ENCODE measurements at places on chromosomes 5 and 9. TPM values are rescaled to one million over a fixed set of nuclear protein-coding genes. Genes with fewer than 3 reads are reported as not detected.
A peak's percentile ranks its signal among the peaks of the same experiment; 100 is the strongest.

The TEX48 gene
- not detected for total RNA-seq

The ANXA1 gene
- total RNA-seq = 803 TPM

The PCDHAC1 gene
- 0.29 TPM for total RNA-seq

The FAM78A gene
- 0.59 TPM for total RNA-seq

The ALAD gene
- total RNA-seq = 26.8 TPM

The MYMK gene
- total RNA-seq = not detected

- H3K27ac ChIP-seq = no peak overlapping the region
- DNase-seq = no peak
- H3K4me1 ChIP-seq = peaks cover 20% of the 10 kb centered on the region
These were observed 6.2 kb downstream of the GZMK start for GRCh38 chr5:55030220-55030619.

GRCh38 chr5:2901096-2901495 is 149.6 kb upstream of the IRX2 start:
- DNase-seq = peak; percentile 62
- no peaks in the 10 kb centered on the region for H3K36me3 ChIP-seq
- no peak overlapping the region for H3K27ac ChIP-seq
- H3K27me3 ChIP-seq = no peaks in the 10 kb centered on the region
- no peaks in the 10 kb centered on the region for H3K4me1 ChIP-seq
- no peak overlapping the region for H3K4me3 ChIP-seq

DNA sequence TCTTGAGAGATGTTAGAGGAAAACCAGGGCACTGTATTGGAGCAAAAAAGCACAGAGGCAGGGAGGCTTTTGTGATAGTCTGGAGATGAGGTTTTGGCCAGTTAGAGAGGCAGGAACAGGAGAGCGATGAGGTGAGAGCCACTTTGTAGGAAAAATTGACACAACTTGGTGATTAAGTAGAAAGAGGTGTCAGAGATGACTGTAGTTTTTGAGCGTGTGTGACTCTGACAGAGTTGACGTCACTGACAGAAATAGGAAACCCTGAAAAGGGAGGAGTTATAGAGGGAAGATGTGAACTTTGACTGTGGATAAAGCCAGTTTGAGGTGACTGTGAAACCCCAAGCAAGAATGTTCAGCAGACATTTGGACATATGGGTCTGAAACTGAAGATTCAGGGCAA is 15.7 kb downstream of the NFX1 start:
- H3K4me3 ChIP-seq = no peak overlapping the region
- H3K4me1 ChIP-seq = no peaks in the 10 kb centered on the region
- peak overlapping the region; percentile 6 for H3K27ac ChIP-seq
- peaks cover 94% of the 10 kb centered on the region for H3K36me3 ChIP-seq

GRCh38 chr9:15310107-15310850 is 3.3 kb upstream of the TTC39B start:
- no peak overlapping the region for H3K27ac ChIP-seq
- no peak for DNase-seq
- H3K36me3 ChIP-seq = no peaks in the 10 kb centered on the region
- H3K4me1 ChIP-seq = peaks cover 13% of the 10 kb centered on the region

- no peaks in the 10 kb centered on the region for H3K27me3 ChIP-seq
- no peaks in the 10 kb centered on the region for H3K36me3 ChIP-seq
- no peak overlapping the region for H3K4me3 ChIP-seq
- peak; percentile 55 for DNase-seq
- H3K4me1 ChIP-seq = no peaks in the 10 kb centered on the region
These were observed 38.6 kb upstream of the CEMIP2 start for GRCh38 chr9:71806901-71807307.

DNA sequence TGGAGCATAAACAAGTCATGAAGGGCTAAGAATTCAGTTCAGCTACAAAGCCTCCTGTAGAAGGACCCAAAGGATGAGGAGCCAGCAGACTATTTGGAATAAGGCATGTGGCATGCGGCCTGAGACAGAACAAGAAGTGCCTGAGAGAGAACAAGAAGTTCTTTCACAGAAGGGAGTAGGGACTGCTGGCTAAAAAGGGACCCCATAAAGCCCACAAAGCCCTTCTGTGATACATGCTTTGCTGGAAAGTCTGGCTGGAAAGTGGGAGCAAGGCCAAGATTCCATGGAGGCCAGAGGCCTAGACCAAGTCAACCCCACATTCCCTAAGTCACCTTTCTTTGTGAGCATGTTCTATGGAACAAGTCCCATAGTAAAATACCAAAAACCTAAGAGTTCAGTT is 35.9 kb upstream of the UBAP2 start:
- H3K4me1 ChIP-seq = no peaks in the 10 kb centered on the region
- no peak overlapping the region for H3K4me3 ChIP-seq
- no peak overlapping the region for H3K27ac ChIP-seq
- H3K36me3 ChIP-seq = peaks cover 42% of the 10 kb centered on the region
- no peak for DNase-seq

- no peak for DNase-seq
- peaks cover 9% of the 10 kb centered on the region for H3K27me3 ChIP-seq
- H3K4me3 ChIP-seq = no peak overlapping the region
These were observed 260.6 kb upstream of the ANKRD55 start for GRCh38 chr5:56493766-56494165.

GRCh38 chr5:173868096-173868880 is 19.9 kb upstream of the CPEB4 start:
- no peaks in the 10 kb centered on the region for H3K4me1 ChIP-seq
- H3K36me3 ChIP-seq = no peaks in the 10 kb centered on the region
- H3K4me3 ChIP-seq = no peak overlapping the region
- DNase-seq = no peak

GRCh38 chr5:134528556-134528955 is 3.1 kb downstream of the JADE2 start:
- no peaks in the 10 kb centered on the region for H3K27me3 ChIP-seq
- no peaks in the 10 kb centered on the region for H3K36me3 ChIP-seq
- DNase-seq = no peak
- H3K4me1 ChIP-seq = peaks cover 33% of the 10 kb centered on the region
- H3K4me3 ChIP-seq = no peak overlapping the region
- no peak overlapping the region for H3K27ac ChIP-seq

DNA sequence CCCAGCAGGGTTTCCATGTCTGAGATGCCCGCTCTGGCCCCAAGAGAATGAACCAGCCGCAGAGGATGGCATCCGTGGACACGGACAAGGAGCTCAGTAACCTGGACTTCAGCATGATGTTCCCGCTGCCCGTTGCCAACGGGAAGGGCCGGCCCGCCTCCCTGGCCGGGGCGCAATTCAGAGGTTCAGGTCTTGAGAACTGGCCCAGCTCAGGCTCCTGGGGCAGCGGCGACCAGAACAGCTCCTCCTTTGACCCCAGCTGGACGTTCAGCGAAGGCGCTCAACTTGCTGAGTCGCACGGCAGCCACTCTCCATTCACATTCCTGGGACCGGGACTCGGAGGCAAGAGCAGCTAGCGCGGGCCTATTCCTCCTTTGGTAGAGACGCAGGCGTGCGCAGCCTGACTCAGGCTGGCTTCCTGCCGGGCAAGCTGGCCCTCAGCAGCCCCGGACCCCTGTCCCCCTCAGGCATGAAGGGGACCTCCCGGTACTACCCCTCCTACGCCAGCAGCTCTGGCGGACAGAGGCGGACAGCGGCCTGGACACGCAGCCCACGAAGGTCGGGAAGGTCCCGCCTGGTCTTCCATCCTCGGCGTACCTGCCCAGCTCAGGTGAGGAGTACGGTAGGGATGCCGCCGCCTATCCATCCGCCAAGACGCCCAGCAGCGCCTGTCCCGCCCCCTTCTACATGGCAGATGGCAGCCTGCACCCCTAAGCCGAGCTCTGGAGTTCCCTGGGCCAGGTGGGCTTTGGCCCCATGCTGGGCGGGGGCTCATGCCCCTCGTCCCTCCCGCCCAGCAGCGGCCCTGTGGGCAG is 74.4 kb downstream of the INSL6 start:
- H3K27ac ChIP-seq = no peak overlapping the region
- peak; percentile 54 for DNase-seq
- H3K4me1 ChIP-seq = no peaks in the 10 kb centered on the region
- H3K27me3 ChIP-seq = no peaks in the 10 kb centered on the region
- H3K4me3 ChIP-seq = no peak overlapping the region

DNA sequence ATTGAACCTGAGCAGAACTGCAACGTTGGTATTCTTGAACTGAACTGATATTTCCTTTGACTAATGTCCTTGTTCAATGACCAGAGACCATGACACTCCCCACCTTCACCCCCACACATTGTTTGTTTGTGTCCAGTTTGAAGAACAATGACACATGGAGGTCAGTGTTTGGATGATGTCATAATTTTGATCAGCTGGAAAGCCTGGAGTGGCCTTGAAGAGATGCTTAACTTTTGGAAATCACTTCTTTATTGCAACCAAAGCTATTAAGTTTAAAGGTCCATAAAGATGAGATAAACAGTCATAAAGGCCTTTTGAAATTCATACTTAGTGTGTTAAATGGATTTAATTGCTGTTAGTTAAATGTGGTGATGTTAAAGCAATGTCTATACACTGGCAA is 92.7 kb downstream of the TMC1 start:
- H3K27me3 ChIP-seq = no peaks in the 10 kb centered on the region
- no peak overlapping the region for H3K4me3 ChIP-seq
- H3K36me3 ChIP-seq = no peaks in the 10 kb centered on the region

DNA sequence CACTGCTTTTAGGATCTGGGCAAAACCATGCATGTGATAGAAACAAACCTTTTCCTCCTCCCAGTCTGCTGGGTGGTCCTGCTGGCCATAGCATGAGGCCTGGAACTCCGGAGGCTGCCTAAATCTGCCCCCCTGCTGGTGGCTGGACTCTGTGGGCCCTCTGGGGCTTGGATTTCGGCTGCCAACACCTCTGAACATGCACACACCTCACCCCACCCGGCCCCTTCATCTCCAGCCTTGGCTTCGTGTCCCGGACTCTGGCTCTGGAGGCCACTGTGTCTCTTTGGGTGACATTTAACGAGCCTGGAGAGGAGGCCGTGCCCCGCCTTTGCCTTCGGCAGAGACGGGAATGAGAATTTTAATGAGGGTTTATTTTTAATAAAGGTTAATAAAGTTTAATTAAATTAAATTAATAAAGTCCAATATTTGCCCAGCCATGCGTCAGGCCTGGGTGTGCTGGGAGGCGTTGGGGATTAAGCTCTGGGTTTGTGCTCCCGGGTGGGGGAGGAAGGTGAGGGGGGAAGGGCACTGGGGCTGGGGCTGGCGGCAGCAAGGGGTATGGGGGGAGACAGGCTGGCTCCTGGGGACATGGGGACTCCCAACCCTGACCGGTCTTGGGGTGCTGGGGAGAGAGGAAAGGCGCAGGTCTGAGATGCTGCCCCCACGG is 251.8 kb downstream of the PBX3 start:
- H3K36me3 ChIP-seq = no peaks in the 10 kb centered on the region
- DNase-seq = peak; percentile 27
- no peak overlapping the region for H3K4me3 ChIP-seq
- H3K27ac ChIP-seq = no peak overlapping the region

GRCh38 chr5:54671111-54671531 is 153.6 kb downstream of the SNX18 start:
- no peaks in the 10 kb centered on the region for H3K36me3 ChIP-seq
- H3K27ac ChIP-seq = peak overlapping the region; percentile 63
- no peaks in the 10 kb centered on the region for H3K27me3 ChIP-seq
- no peak overlapping the region for H3K4me3 ChIP-seq
- H3K4me1 ChIP-seq = peaks cover 36% of the 10 kb centered on the region

DNA sequence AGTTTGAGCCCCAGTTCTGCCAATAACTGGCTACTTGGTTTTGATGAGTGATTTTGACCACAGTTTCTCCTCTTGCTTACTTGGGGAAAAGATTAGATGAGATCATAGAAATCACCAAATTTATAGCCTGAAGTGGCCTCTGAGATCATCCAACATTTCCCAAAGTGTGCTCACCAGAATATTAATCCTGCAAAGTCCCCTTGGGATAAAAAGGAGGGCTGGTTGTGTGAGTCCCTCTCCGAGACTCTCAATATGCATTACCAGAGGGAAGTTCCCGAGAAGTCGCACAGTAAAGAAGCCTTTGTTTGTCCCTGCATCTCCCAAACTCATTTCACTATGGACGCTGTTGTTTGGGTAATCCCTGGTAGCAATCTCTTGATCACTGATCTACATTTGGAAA is 88.4 kb upstream of the ADRA1B start:
- no peak for DNase-seq
- H3K27me3 ChIP-seq = no peaks in the 10 kb centered on the region
- peaks cover 18% of the 10 kb centered on the region for H3K4me1 ChIP-seq
- H3K27ac ChIP-seq = no peak overlapping the region
- no peaks in the 10 kb centered on the region for H3K36me3 ChIP-seq
- no peak overlapping the region for H3K4me3 ChIP-seq

DNA sequence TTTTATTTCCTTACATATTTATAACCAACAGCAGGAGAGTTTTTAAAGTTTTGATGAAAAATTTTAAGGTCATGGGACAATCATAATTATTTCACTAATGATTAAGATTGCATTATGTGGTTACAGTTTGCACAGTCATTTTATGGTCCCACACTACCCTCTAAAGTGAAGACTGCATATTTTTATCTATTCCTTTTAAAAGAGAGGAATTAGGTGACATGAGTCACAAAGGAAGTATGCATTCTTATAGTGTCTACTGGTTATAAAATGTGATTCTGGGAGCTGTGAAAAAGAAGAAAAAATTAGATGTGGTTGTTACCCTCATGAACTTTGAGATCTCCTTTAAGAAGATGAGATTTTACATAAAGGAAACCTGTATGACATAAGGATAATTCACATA is 87.9 kb upstream of the GRIA1 start:
- peaks cover 3% of the 10 kb centered on the region for H3K4me1 ChIP-seq
- DNase-seq = peak; percentile 66
- H3K4me3 ChIP-seq = no peak overlapping the region
- no peaks in the 10 kb centered on the region for H3K36me3 ChIP-seq

DNA sequence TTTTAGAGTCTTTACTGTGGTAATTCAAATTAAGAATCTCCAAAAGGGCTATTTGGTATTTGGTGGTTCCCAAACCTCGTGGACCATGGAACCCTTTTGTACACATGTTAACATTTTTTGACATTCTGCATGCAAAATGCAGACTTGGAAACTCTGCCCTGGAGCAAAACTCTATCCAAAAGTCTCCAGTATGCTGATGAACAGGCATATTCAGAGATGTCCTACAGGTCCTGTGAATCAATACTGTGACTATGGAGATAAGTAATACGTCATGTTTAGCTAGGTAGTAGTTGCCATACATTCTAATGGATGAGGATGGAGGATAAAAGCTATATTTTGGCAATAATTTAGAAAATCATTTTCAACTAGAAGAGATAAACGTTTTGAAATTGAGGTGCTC is 218.1 kb downstream of the SMARCA2 start:
- peaks cover 15% of the 10 kb centered on the region for H3K4me1 ChIP-seq
- H3K4me3 ChIP-seq = no peak overlapping the region
- H3K27me3 ChIP-seq = peaks cover 2% of the 10 kb centered on the region
- no peak for DNase-seq
- no peaks in the 10 kb centered on the region for H3K36me3 ChIP-seq

GRCh38 chr5:115649541-115649940 is 23.7 kb upstream of the TMED7 start:
- no peak overlapping the region for H3K4me3 ChIP-seq
- no peaks in the 10 kb centered on the region for H3K36me3 ChIP-seq
- H3K27me3 ChIP-seq = peaks cover 6% of the 10 kb centered on the region
- DNase-seq = no peak
- H3K27ac ChIP-seq = no peak overlapping the region
- H3K4me1 ChIP-seq = no peaks in the 10 kb centered on the region

- H3K27me3 ChIP-seq = no peaks in the 10 kb centered on the region
- H3K4me3 ChIP-seq = no peak overlapping the region
- peaks cover 13% of the 10 kb centered on the region for H3K4me1 ChIP-seq
- H3K36me3 ChIP-seq = peaks cover 3% of the 10 kb centered on the region
These were observed 5.8 kb downstream of the HAPLN1 start for GRCh38 chr5:83714810-83715209.

Data from osteoblast (primary cell).